ENCODE measurements at places on chromosomes 1 and 21. TPM values are rescaled to one million over a fixed set of nuclear protein-coding genes. Genes with fewer than 3 reads are reported as not detected.

Gene AMY1C
- polyA plus RNA-seq = 4.4 TPM

Gene KCNJ15
- 13.0 TPM for polyA plus RNA-seq

Gene CFAP141
- polyA plus RNA-seq = 38.3 TPM

DNA sequence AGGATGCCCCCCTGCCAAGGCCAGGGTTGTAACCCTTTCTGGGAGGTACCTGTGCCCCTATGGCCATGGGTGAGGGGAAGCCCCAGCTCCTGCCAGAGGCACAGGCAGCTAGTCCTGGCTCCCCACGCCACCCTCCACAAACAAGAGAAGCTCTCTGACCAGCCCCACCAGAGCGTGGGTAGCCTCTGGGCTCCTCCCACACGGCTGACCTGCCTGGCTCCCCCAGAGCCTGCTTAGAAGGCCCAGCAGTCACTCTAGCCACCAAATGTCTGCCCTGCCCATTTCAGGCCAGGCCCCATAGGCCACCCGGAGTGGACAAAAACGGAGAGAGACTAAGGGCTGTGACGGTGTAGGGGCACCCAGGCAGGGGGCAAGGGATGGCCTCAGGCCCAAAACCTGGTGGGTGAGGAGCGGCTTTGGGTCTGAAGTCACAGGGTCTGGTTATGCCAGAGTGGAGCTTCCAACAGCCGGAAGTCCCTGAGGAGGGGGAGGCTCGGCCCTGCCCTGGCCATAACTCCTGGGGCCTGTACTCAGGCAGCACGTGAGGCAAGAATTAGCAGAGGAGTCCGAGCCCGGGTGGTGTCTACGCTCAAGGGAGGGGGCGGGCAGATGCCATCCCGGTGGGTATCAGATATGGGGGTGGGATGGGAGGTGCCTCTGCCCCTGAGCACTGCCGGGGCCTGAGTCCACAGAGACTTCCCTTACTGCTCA is 155.4 kb downstream of the CASZ1 start:
- no peak for DNase-seq

- DNase-seq = no peak
Measured at GRCh38 chr1:172960454-172961208, 90.1 kb downstream of the TNFSF18 start.

GRCh38 chr1:39733161-39733560 is 5.5 kb upstream of the PPIE start:
- DNase-seq = no peak

- DNase-seq = no peak
Measured at GRCh38 chr1:233478611-233479010, 135.3 kb upstream of the KCNK1 start.

DNA sequence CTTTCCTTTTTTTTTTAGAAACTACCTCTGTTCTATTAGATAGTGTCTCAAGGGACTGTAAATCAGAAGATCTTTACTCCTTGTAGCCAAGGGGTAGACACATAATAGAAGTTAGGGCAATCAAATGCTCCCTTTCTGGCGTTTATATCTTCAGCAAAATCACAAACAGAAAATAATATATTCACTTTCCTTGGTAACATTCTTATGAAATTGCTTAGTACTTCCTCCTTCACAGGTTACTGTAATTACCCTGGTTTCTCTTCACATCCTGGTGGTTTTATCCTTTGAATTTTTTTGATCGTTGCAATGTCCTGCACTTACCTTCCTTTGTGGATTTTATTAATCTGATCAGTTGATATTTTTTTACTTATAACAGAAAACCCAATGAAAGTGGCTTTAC is 1064.9 kb downstream of the NCAM2 start:
- DNase-seq = no peak

- peak; percentile 12 for DNase-seq
Measured at GRCh38 chr1:3037281-3038040, 16.2 kb downstream of the ACTRT2 start.

DNA sequence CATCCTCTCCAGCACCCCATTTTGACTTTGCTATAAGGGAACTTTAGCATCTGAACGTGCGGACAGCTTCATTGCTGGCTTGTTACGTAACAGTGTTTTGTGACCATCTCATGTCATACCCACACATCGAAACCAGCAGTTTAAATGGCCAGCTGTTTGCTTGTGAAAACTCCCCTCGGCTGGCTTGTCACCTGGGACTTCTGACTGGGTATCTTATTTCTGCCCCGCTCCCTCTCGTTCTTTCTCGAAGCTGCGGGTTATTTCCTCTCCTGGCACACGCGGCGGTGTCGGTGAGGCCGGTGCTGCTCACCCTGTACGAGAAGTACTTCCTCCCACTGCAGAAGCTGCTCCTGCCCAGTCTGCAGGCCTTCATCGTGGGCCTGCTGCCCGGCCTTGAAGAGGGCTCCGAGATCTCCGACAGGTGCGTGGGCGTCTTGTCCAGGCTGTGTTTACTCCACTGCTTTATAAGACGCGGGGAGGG is 43.5 kb downstream of the DOP1B start:
- DNase-seq = peak; percentile 18

DNA sequence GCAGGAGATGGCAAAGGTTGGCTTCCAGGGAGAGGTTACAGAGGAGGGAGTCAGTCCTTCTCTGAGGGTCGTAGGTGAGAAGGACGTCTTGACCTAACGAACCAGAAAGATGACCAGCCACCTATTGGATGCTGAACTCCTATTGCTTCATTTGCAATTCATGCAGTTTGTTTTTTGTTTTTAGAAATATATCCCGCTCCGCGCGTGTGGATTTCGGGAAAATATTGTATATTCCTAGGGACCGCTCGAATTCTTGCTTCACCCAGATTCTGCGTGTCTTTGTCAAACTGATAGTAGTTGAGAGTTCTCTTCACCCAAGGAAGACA is 564 bp downstream of the DISP1 start:
- DNase-seq = no peak

- DNase-seq = no peak
Measured at GRCh38 chr1:105210747-105211146, 1461.0 kb downstream of the AMY1C start.

GRCh38 chr21:32951041-32951440 is 74.7 kb upstream of the OLIG2 start:
- DNase-seq = no peak

DNA sequence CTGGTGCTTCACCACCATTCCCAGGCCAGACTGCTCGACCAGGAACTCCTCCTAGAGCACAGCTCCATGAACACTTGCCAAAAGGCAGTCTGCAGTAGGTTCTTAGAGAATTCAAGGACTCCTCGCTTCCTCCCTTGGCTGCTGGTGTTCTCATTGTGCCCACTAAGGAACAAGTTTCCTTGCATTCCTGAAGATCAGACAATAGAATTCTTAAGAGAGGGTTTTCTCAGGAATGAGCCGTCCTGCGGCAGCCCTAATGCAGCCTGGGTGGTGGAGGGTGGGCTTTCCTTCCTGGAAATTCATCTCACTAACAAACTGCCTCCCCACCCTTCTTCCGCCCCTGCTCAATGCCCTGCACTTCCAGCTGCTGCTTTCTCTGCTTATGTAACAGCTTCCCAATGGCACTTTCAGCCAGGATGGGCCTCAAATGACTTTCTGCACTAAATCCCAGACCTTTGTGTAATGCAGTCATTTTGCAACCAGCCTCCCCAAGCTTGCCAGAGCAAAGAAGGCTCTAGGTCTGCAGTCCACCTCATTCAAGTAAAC is 287.9 kb downstream of the PLPP3 start:
- peak; percentile 38 for DNase-seq

DNA sequence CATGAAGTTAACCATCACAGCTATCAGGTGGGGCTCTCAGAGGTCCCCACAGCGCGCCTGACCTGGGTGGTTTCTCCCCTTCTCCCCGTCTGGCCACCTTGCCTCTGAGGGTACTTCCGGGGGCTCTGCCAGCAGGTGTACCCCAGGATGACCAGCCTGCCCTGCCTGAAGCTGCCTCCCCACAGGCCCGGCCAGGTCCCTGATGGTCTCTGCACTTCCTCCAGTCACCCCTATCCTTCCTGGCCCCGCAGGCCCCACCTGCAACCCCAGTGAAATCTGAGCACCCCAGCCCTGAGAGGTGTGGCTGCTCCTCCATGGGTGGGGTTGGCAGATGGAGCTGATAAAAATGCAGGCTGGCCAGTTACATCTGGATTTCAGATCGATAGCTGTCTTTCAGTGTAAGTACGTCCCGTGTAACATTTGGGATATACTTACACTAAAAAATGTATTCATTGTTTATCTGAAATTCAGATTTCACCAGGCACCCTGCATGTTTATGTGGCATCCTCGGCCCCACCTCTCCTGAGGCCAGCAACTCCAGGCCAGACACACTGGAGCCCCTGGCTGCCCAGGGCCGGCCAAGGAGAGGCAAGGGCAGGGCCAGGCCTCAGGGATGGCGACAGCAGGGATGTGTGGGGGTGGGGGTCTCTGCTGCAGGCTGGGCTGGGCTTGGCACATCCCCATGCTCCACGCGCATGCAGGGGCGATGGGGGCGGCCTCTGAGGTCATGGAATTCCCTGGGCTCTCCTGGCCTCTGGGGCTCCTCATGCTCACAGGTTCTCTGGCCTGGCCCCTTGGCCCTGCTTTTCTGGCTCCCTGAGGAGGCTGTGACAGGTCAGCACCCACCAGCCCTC is 25.1 kb downstream of the LRRC3 start:
- no peak for DNase-seq

- DNase-seq = no peak
Measured at GRCh38 chr1:184164536-184164935, 113.0 kb downstream of the TSEN15 start.

- no peak for DNase-seq
Measured at GRCh38 chr1:24364975-24365678, 46.0 kb downstream of the GRHL3 start.

- DNase-seq = no peak
Measured at GRCh38 chr1:68352202-68352601, 97.6 kb downstream of the RPE65 start.
